Effector memory CD8-positive, alpha-beta T cell (primary cell): ENCODE measurements at places on chromosomes 1 and 21.

- H3K27me3 ChIP-seq = no peaks in the 10 kb centered on the region
- DNase-seq = peak; percentile 37
- peaks cover 3% of the 10 kb centered on the region for H3K4me1 ChIP-seq
- H3K36me3 ChIP-seq = peaks cover 3% of the 10 kb centered on the region
Observed at GRCh38 chr1:155591770-155592169, 18.2 kb upstream of the MSTO1 start.

- H3K27me3 ChIP-seq = peaks cover 75% of the 10 kb centered on the region
- DNase-seq = no peak
- no peaks in the 10 kb centered on the region for H3K4me1 ChIP-seq
- H3K36me3 ChIP-seq = no peaks in the 10 kb centered on the region
Observed at GRCh38 chr1:233340966-233341516, 13.5 kb downstream of the MAP3K21 start.

GRCh38 chr21:35780983-35781382 lies 279.3 kb downstream of the SETD4 start:
- DNase-seq = no peak
- H3K4me3 ChIP-seq = no peak overlapping the region
- H3K4me1 ChIP-seq = no peaks in the 10 kb centered on the region
- no peaks in the 10 kb centered on the region for H3K36me3 ChIP-seq
- H3K27me3 ChIP-seq = peaks cover 55% of the 10 kb centered on the region

DNA sequence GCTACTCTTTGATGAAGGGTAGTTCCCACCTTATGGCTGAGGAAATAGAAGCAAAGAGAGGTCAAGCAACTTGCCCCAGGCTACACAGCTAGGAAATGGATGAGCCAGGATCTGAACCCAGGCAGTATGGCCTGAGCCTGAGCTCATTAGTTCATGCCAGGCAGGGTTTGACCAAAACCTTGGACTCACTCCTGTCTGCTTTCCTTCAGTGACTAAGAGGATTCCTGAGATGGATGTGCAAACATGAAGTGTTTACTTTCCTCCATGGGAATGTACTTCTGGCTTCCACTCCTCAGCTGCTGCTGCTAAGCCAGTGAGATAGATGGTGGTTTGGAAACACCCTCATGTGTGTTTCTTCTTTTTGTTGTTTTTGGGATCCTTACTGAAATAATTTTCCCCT lies 35.1 kb upstream of the ERRFI1 start:
- H3K4me1 ChIP-seq = no peaks in the 10 kb centered on the region
- no peak for DNase-seq
- H3K27me3 ChIP-seq = peaks cover 5% of the 10 kb centered on the region
- no peak overlapping the region for H3K27ac ChIP-seq

GRCh38 chr1:30816211-30817076 lies 58.9 kb upstream of the LAPTM5 start:
- peaks cover under 1% of the 10 kb centered on the region for H3K27me3 ChIP-seq
- no peak overlapping the region for H3K4me3 ChIP-seq
- H3K27ac ChIP-seq = no peak overlapping the region
- no peak for DNase-seq
- H3K4me1 ChIP-seq = no peaks in the 10 kb centered on the region

- no peaks in the 10 kb centered on the region for H3K36me3 ChIP-seq
- no peak overlapping the region for H3K4me3 ChIP-seq
- no peak overlapping the region for H3K27ac ChIP-seq
Observed at GRCh38 chr1:59688976-59689375, 125.8 kb upstream of the HOOK1 start.

DNA sequence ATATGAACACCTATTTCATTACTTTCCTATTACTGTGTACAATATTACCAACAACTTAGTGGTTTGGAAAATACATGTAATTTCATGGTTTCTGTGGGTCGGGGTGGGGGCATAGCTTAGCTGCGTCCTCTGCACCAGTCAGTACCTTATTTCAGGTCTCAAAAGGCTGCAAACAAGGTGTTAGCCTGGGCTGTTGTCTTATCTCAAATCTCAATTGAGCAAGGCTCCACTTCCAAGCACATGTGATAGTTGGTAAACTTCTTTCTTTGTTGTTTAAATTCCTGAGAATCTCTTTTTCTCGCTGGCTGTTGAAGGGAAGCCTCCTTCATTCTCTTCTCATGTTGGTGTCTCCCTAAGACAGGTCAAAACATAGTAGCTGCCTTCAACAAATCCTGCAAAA lies 485.4 kb downstream of the AMY1C start:
- no peaks in the 10 kb centered on the region for H3K4me1 ChIP-seq
- no peaks in the 10 kb centered on the region for H3K27me3 ChIP-seq
- H3K36me3 ChIP-seq = no peaks in the 10 kb centered on the region

- DNase-seq = no peak
- peaks cover 40% of the 10 kb centered on the region for H3K27me3 ChIP-seq
- H3K27ac ChIP-seq = no peak overlapping the region
- H3K4me3 ChIP-seq = no peak overlapping the region
Observed at GRCh38 chr1:16717336-16718098, 22.8 kb upstream of the RNU1-4 start.

DNA sequence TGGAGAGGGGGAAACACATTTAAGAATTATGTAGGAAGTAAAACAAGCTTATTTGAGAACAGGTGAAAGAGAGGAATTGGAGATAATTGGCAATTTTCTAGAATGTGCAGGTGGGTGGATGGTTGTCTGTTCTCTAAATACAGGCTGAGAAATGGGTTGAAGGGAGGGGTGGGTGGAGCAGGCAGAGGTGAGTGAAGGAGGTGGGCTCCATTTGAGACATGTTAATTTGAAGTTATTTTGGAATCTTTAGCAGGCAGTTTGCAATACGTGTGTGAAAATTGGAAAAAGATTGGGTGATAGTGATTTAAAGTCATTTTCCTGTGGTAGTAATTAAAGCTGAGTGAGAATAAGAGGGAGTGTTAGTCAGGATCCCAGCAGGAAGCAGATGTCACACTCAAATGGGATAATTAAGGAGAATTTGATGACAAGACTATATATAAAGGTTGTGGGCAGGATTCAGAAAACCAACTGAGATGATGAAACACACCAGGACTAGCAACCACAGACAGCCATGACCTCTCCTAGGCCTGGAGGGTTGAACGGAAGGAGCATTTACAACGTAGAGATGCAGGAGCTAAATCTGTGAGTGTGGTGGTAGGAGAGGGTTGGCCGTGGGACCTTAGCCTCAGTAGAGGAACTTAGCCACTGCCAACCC lies 40.6 kb downstream of the CHRM3 start:
- no peaks in the 10 kb centered on the region for H3K36me3 ChIP-seq
- H3K27ac ChIP-seq = no peak overlapping the region
- no peak overlapping the region for H3K4me3 ChIP-seq
- no peaks in the 10 kb centered on the region for H3K4me1 ChIP-seq
- no peak for DNase-seq
